Activated T-cell treated with anti-CD3 and anti-CD28 coated beads, Interleukin-2, amount 50 U/mL, for 72 hours (primary cell): ENCODE measurements at places on chromosomes 11 and 22. TPM values are rescaled to one million over a fixed set of nuclear protein-coding genes. Genes with fewer than 3 reads are reported as not detected.

GRCh38 chr11:776561-777287 is 563 bp downstream of the GATD1 start:
- no peak overlapping the region for H3K27ac ChIP-seq
- no peaks in the 10 kb centered on the region for H3K27me3 ChIP-seq
- no peak for DNase-seq
- no peaks in the 10 kb centered on the region for H3K36me3 ChIP-seq
- peaks cover 21% of the 10 kb centered on the region for H3K4me1 ChIP-seq

DNA sequence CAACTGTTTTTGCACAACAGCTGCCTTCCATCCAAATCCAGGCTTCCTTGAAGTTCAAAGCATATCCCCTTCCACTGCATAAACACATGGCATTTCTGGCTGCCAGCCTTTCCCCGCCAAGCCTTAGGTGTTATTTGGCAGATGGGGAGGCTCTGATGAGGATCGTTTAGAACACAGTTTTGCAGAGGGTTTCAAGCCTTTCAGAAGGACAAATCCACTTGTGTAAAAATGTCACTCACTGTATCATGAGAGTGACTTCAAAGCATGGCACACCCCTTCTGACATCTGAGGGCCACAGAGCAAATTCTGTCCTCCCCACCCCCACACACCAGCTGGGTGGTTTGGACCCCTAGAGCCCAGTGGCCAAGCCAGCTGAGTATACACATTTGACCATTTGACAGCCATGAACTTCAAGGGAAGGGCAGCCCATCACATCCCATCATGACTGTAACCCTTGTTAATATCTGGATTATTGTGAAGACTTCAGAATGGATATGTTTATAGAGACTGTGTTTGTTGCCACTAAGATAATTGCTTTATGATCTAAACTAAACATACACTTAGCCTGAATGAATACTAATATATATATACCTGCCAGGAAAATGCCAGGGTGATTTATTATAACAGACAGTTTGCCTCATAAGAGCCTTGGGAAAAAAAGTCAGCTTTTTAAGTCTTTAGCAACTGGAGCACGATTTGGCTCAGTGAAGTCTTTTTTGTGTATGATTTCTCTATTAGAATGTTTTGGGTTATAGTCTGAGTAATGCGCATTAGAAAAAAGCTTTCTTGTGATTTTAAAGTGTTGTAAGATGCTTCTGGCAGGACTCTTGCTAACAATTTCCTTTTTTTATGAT is 31.9 kb downstream of the FBLN1 start:
- no peaks in the 10 kb centered on the region for H3K36me3 ChIP-seq
- no peak for DNase-seq
- no peaks in the 10 kb centered on the region for H3K27me3 ChIP-seq

GRCh38 chr11:25980091-25980490 is 351.8 kb upstream of the ANO3 start:
- H3K36me3 ChIP-seq: no peaks in the 10 kb centered on the region
- no peaks in the 10 kb centered on the region for H3K27me3 ChIP-seq
- DNase-seq: no peak
- H3K27ac ChIP-seq: no peak overlapping the region
- H3K4me1 ChIP-seq: no peaks in the 10 kb centered on the region
- no peak overlapping the region for H3K4me3 ChIP-seq

Gene TPBGL
- total RNA-seq: 0.07 TPM

Gene KCNE3
- not detected for total RNA-seq

Gene SNX32
- total RNA-seq: 4.6 TPM

- H3K27me3 ChIP-seq: peaks cover 10% of the 10 kb centered on the region
- no peak for DNase-seq
- no peak overlapping the region for H3K27ac ChIP-seq
- H3K4me1 ChIP-seq: no peaks in the 10 kb centered on the region
- H3K4me3 ChIP-seq: no peak overlapping the region
- H3K36me3 ChIP-seq: no peaks in the 10 kb centered on the region
Measured at GRCh38 chr11:117900720-117901440, 24.4 kb upstream of the FXYD6 start.

GRCh38 chr22:17951315-17951714 is 73.0 kb downstream of the MICAL3 start:
- no peak overlapping the region for H3K4me3 ChIP-seq
- H3K27ac ChIP-seq: no peak overlapping the region
- H3K4me1 ChIP-seq: peaks cover 9% of the 10 kb centered on the region
- no peaks in the 10 kb centered on the region for H3K27me3 ChIP-seq
- no peak for DNase-seq

Gene COA4
- total RNA-seq: 35.4 TPM

GRCh38 chr11:122375687-122376399 is 259.8 kb upstream of the BLID start:
- peaks cover 4% of the 10 kb centered on the region for H3K36me3 ChIP-seq
- peaks cover 8% of the 10 kb centered on the region for H3K27me3 ChIP-seq
- H3K4me1 ChIP-seq: no peaks in the 10 kb centered on the region
- no peak overlapping the region for H3K27ac ChIP-seq

Gene MYBPC3
- not detected for total RNA-seq

DNA sequence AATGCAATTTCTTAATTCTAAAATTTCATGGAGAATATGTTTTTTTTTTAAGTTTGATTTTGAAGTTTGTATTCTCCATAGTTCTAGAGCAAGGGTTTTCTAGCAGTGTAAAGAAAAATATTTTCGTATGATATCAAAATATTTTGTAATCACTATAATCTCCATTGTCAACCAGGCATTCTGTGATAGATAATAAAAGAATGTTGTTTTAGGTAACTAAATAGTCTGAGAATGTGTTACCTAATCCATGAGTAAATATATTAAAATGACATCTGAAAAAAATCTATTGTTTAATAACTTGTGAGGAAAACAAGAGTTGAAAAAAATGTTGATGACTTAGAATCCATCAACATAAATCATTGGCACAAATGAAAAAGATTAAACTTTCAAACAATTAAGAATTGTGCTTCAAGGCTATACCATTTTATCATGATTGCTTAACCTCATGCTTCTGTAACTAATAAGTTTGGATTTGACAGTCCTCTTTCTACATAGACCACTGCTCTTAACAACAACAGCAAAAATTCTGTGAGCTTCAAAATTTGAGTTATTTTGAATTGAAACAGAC is 2211.8 kb downstream of the LRRC4C start:
- H3K4me3 ChIP-seq: no peak overlapping the region
- H3K4me1 ChIP-seq: no peaks in the 10 kb centered on the region
- DNase-seq: no peak
- no peak overlapping the region for H3K27ac ChIP-seq
- H3K27me3 ChIP-seq: no peaks in the 10 kb centered on the region

GRCh38 chr22:37112084-37112728 is 2.7 kb upstream of the TMPRSS6 start:
- peaks cover 18% of the 10 kb centered on the region for H3K4me1 ChIP-seq
- no peak overlapping the region for H3K27ac ChIP-seq
- H3K36me3 ChIP-seq: no peaks in the 10 kb centered on the region
- H3K4me3 ChIP-seq: no peak overlapping the region

DNA sequence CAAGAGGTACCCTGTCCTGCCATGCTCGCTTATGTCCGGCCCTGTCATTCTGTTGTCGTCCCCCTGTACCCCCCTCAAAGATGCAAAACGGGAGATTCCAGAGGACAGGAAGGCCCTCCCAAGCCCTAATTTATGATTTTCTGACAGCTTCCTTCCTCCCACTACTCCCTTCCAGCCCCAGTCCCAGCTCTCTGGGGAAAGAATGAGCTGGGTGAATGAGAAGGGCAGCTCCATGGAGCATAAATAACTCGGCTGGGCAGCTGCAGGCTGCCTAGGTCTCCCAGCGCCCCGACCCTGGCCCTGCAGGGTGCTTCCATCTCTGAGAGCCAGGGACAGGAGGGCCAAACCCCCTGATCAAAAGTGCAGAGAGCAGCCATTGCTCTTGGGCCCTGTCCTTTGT is 3.9 kb upstream of the EMID1 start:
- no peak overlapping the region for H3K27ac ChIP-seq
- H3K4me3 ChIP-seq: no peak overlapping the region
- no peak for DNase-seq
- peaks cover 32% of the 10 kb centered on the region for H3K4me1 ChIP-seq
- H3K36me3 ChIP-seq: no peaks in the 10 kb centered on the region

DNA sequence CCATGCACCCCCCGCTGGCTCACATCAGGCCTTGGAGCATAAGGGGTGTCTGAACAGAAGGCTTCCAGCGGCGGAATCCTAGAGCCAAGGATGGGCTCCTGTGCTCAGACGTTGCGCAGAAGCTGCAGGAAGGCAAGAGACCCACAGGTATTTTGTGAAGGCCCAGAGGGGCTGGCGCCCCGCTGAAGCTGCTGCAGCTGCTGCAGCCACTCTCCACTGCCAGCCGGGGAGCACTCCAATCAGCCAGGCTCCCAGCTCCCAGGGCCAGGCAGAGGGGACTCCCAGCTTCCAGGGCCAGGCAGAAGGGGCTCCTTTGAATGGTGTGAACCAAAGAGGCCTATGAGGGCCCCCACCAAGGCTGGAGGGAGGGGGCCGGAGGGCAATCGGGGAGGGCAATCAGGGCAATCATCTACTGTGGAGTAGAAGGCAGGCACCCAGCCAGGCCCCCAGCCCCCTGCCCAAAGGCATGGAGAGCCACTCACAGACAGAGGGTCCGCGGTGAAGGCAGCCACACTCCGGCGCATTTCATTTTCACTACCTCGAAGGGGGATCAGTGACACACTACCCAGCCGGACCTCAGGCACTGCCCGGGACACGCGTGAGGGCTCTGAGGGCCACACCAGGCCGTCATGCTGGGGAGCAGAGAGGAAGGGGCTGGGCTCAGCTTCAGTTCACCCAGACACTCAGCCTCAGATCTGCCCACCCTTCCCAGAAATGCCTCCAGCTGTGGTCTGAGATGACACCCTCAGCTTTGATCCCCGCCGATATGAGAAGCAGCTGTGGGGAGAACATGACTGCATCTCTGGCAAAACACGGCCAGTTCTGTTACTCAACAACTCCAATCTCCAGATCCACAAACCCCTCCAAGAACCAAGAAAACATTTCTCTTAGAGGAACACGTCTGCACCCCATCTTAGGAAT is 11.6 kb upstream of the PDE2A start:
- H3K4me3 ChIP-seq: peak overlapping the region; percentile 53
- no peaks in the 10 kb centered on the region for H3K27me3 ChIP-seq
- H3K27ac ChIP-seq: peak overlapping the region; percentile 3
- H3K36me3 ChIP-seq: peaks cover 4% of the 10 kb centered on the region

- no peak overlapping the region for H3K4me3 ChIP-seq
- DNase-seq: no peak
- no peaks in the 10 kb centered on the region for H3K4me1 ChIP-seq
- no peaks in the 10 kb centered on the region for H3K36me3 ChIP-seq
- H3K27me3 ChIP-seq: no peaks in the 10 kb centered on the region
Measured at GRCh38 chr22:34587357-34588356, 478.3 kb upstream of the ISX start.

DNA sequence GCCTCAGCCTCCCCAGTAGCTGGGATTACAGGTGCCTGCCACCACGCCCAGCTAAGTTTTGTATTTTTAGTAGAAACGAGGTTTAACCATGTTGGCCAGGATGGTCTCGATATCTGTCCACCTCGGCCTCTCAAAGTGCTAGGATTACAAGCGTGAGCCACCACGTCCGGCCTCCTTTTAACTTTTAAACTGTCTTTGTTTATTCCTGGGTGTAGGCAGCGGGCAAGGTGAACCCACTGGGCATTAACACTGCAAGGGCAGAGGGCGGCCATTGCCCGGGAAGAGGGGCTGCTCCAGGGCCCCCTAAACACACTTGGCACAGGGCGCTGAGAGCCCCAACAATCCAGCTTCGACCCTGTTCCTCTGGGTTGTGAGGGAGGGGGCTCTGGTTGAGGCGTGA is 693.6 kb downstream of the BRD1 start:
- H3K4me1 ChIP-seq: no peaks in the 10 kb centered on the region
- peaks cover 45% of the 10 kb centered on the region for H3K27me3 ChIP-seq
- H3K27ac ChIP-seq: no peak overlapping the region
- DNase-seq: no peak
- H3K36me3 ChIP-seq: no peaks in the 10 kb centered on the region

GRCh38 chr11:122430490-122430889 is 225.0 kb upstream of the UBASH3B start:
- H3K36me3 ChIP-seq: no peaks in the 10 kb centered on the region
- no peak overlapping the region for H3K27ac ChIP-seq
- no peak for DNase-seq
- no peaks in the 10 kb centered on the region for H3K27me3 ChIP-seq

- DNase-seq: no peak
- peaks cover 37% of the 10 kb centered on the region for H3K27me3 ChIP-seq
- H3K27ac ChIP-seq: no peak overlapping the region
- H3K36me3 ChIP-seq: no peaks in the 10 kb centered on the region
- peak overlapping the region; percentile 85 for H3K4me3 ChIP-seq
Measured at GRCh38 chr11:33699515-33700062, 1.0 kb downstream of the C11orf91 start.

DNA sequence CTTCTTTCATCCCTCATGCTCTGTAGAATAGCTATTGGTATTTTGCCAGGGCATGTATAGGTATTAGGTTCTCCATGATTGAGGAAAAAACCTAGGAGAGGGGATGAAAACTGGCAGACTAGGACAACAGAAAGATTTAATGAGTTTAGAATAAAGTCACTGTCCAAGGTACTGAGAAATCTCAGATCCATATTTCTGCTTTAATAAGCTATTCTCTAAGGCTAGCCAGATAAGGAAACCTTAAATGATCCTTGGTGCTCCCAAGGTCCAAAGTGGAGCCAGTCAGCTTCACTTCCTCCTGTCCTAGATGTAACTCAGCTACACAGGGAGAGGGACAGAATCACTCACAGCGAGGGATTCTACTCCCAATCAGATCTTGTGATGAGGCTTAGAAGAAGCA is 13.7 kb upstream of the CSNK2A3 start:
- DNase-seq: no peak
- peaks cover 3% of the 10 kb centered on the region for H3K36me3 ChIP-seq
- no peaks in the 10 kb centered on the region for H3K27me3 ChIP-seq
- no peak overlapping the region for H3K27ac ChIP-seq

GRCh38 chr11:6626971-6627761 is 7.9 kb upstream of the TPP1 start:
- no peaks in the 10 kb centered on the region for H3K36me3 ChIP-seq
- peaks cover 20% of the 10 kb centered on the region for H3K4me1 ChIP-seq
- H3K27ac ChIP-seq: peak overlapping the region; percentile 29
- no peaks in the 10 kb centered on the region for H3K27me3 ChIP-seq

DNA sequence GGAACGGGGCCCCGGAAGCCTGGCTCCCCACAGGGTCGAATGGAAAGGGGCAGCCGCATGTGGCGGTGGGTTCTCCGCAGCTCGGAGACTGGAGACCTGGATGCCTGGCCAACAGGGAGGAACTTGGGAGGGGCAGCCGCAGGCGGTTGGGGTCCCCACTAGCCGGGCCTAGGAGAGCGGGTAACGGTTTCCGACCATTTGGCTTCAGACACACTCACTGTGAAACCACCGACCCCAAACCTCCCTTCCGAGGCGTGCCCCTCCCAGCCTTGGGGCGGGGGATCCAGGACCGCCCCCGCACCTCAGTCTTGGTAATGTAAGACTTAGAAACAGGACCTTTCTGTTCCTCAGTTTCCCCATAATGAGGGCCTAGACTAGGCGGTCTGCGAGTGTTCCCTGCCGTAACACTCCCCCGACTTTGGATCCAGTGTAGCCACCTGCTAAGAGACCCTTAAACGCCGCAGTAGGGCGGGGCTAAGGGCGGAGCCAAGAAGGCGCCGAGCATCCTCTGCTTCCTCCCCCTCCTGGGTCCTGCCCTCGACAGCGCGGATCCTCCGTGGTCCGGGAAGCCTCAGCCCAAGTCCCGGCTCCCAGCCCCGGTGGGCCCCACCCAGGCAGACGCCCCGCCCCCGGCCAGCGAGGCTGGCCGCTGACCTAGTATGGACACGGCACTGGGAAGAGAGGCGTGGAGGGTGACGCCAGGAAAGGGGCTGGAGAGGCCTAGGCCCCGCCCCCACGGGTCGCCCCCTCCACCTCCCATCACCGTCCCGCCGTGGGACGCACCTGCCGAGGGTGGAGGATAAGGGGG is 1.8 kb upstream of the RASGRP2 start:
- peaks cover 9% of the 10 kb centered on the region for H3K27me3 ChIP-seq
- no peaks in the 10 kb centered on the region for H3K36me3 ChIP-seq
- peak overlapping the region; percentile 45 for H3K27ac ChIP-seq
- H3K4me1 ChIP-seq: peaks cover 22% of the 10 kb centered on the region
